ENCODE measurements at places on chromosomes 5 and 9. TPM values are rescaled to one million over a fixed set of nuclear protein-coding genes. Genes with fewer than 3 reads are reported as not detected.

DNA sequence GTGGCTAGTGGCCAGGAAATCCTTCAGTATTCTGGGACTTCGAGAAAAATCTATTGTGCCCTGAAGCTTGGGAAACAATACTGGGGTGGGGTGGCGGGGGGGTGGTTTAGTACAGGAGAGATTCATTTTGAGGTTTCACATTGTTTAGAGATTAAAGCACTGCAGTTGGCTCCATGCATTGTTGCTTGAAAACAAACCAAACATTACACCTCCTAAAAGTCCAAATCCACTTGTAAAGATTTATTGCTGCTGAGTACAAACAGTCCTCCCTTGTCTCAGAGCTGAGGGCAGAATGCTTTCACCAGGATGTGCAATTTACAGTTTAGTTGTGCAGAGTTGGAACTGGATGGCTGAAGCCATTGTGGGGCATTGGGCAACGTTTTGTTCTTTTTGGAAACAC, 49.4 kb downstream of the GGTA1 start:
- peaks cover 14% of the 10 kb centered on the region for H3K27me3 ChIP-seq
- H3K4me1 ChIP-seq, result no peaks in the 10 kb centered on the region
- DNase-seq, result no peak

DNA sequence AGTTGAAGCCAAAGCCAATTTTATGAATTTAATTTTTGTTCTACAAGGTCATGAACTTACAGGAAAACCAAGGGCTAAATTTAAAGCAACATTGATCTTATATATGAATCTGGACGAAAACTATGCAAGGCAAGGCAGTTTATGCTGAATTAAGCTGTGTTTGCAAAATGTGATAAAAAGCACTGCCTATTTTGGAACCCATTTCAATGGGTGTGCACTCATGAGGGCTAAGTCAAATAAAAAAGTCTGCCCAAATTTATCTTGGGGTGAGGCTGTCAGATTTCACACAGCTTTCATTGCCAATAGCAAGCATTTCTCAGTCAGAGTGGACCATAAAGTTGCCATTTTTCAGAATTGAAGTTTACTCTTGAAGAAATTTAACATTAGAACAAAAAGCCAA, 199.9 kb downstream of the LURAP1L start:
- H3K36me3 ChIP-seq, result no peaks in the 10 kb centered on the region
- no peak overlapping the region for H3K4me3 ChIP-seq
- H3K27ac ChIP-seq, result no peak overlapping the region
- no peaks in the 10 kb centered on the region for H3K27me3 ChIP-seq
- no peaks in the 10 kb centered on the region for H3K4me1 ChIP-seq

Gene C5orf52
- total RNA-seq, result not detected

Gene OBP2B
- total RNA-seq, result not detected

DNA sequence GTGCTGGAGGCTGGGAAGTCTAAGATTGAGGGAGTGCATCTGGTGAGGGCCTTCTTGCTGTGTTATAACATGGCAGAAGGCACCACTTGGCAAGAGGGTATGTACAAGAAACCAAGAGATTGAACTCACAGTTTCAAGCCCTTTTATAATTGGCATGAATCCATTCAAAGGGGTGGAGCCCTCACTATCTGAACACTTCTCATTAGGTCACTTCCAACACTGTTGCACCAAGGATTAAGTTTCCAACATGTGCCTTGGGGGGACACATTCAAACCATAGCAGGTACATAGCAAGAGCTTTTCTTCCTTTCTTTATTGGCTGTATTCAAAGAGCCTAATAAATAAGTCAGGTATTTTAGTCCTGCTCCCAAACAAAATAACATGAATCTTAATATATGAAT, 62.7 kb downstream of the PRELID2 start:
- H3K36me3 ChIP-seq, result no peaks in the 10 kb centered on the region
- H3K27ac ChIP-seq, result no peak overlapping the region
- no peak for DNase-seq
- no peaks in the 10 kb centered on the region for H3K27me3 ChIP-seq
- H3K4me1 ChIP-seq, result no peaks in the 10 kb centered on the region
- no peak overlapping the region for H3K4me3 ChIP-seq

DNA sequence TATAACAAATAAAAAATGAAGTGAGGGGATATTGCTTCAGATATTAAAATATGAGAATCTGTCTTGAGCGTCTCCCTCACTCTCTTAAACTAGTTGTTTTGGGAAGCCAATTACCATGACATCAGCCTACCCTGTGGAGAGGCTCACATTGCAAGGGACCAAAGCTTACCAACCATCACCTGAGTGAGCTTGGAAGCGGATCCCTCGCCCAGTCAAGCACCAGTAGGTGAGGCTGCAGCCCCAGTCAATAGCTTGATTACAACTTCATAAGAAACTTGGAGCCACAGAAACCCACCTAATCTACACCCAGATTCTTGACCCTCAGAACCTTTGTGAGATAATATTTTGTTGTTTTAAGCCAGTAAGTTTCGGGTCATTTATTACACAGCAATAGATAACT, 206.2 kb downstream of the CEMIP2 start:
- no peak for DNase-seq
- H3K4me1 ChIP-seq, result no peaks in the 10 kb centered on the region
- peaks cover 33% of the 10 kb centered on the region for H3K27me3 ChIP-seq
